ENCODE measurements at places on chromosomes 7 and 10. TPM values are rescaled to one million over a fixed set of nuclear protein-coding genes. Genes with fewer than 3 reads are reported as not detected.

TRIM4 gene
- total RNA-seq, result 14.0 TPM

DNTT gene
- not detected for total RNA-seq

SPAM1 gene
- total RNA-seq, result not detected

CEP55 gene
- 92.2 TPM for total RNA-seq

PPP1R3C gene
- total RNA-seq, result 1.2 TPM

CACNB2 gene
- not detected for total RNA-seq

JAKMIP3 gene
- 0.07 TPM for total RNA-seq

PWWP2B gene
- 10.9 TPM for total RNA-seq

CPEB3 gene
- 0.92 TPM for total RNA-seq

CC2D2B gene
- total RNA-seq, result 0.04 TPM

TMEM229A gene
- not detected for total RNA-seq

SNX10 gene
- total RNA-seq, result 0.39 TPM

ARHGAP21 gene
- 73.9 TPM for total RNA-seq

TNKS2 gene
- 58.0 TPM for total RNA-seq

ASB4 gene
- not detected for total RNA-seq

MNX1 gene
- total RNA-seq, result not detected

WASHC2C gene
- total RNA-seq, result 40.0 TPM

CYP2C8 gene
- total RNA-seq, result not detected

NACAD gene
- 0.85 TPM for total RNA-seq

HTR7 gene
- 0.28 TPM for total RNA-seq

FXYD4 gene
- total RNA-seq, result not detected

GNGT1 gene
- total RNA-seq, result not detected

AEBP1 gene
- total RNA-seq, result 5.4 TPM

SFTPD gene
- total RNA-seq, result not detected

IL2RA gene
- total RNA-seq, result not detected

LIPF gene
- not detected for total RNA-seq

DDC gene
- not detected for total RNA-seq

FGFBP3 gene
- total RNA-seq, result 0.28 TPM

Measured in pulmonary artery endothelial cell (primary cell).